Right cardiac atrium (tissue), 5 donors: ENCODE measurements at places on chromosomes 7 and 10. TPM values are rescaled to one million over a fixed set of nuclear protein-coding genes. Genes with fewer than 3 reads are reported as not detected.

GRCh38 chr10:15290150-15290549 is 80.9 kb downstream of the FAM171A1 start:
- no peak for DNase-seq

EN2 gene
- total RNA-seq, result 0.11 TPM

- DNase-seq, result peak; percentile 85
Measured at GRCh38 chr7:50812841-50813475, 30.3 kb upstream of the GRB10 start.

DNA sequence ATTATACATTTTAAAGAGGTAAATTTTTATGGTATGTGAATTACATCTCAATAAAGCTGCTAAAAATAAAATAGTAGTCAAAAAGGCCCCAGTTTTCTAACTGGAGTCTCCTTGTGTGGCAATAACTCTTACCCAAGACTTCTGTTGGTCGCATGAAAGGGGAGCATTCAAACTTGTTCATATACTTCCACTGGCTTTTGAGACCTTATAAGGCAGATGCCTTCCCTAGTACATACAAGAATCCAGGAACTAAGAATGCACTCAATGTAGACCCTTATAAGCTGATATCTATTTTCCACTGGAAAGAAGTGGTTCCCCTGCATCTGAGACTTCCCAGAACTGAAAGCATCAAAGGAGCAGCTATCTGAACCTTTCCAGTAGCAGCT is 13.0 kb downstream of the BCAP29 start:
- no peak for DNase-seq

MDFIC gene
- 23.8 TPM for total RNA-seq

- DNase-seq, result no peak
Measured at GRCh38 chr10:34438741-34439140, 376.4 kb downstream of the PARD3 start.

DNA sequence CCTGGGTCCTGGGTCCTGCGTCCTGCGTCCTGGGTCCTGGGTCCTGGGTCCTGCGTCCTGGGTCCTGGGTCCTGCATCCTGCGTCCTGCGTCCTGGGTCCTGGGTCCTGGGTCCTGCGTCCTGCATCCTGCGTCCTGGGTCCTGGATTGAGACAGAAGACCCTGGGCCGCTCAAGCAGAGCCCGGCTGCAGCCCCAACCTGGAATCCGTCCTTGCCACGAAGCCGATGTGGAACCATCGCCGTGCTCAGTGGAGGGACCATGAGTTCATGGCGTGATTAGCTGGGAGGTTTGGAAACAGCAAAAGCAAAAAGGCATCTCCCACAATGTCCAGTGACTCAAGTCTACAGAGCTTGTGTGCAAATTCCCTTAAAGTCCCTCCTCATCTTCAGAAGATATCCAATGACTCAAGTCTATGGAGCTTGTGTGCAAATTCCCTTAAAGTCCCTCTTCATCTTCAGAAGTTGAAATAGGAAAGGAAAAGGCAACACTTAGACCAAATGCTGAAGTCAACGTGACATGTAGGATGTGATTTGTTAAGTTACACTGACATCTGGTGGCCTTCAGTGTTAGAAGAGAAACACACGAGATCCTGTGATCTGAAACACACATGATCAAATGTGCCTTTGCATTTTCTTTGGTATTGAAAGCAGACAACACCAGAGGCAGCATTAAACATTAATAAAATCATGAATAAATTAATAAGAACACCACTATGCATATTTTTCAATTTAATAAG is 179.9 kb downstream of the PTPRN2 start:
- DNase-seq, result no peak

GRCh38 chr7:72176875-72177274 is 235.3 kb downstream of the CALN1 start:
- DNase-seq, result no peak

DNA sequence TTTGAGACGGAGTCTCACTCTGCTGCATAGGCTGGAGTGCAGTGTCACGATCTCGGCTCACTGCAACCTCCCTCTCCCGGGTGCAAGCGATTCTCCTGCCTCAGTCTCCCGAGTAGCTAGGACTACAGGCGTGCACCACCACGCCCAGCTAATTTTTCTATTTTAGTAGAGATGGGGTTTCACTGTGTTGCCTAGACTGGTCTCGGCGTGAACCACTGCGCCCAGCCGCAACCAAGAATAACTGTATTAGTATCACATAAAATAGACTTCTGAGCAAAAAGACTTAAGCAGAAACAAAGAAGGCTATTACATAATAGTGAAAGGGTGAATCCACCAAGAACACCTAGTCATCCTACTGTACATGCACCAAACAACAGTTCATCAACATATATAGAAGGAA is 67.6 kb upstream of the TFEC start:
- no peak for DNase-seq

DNA sequence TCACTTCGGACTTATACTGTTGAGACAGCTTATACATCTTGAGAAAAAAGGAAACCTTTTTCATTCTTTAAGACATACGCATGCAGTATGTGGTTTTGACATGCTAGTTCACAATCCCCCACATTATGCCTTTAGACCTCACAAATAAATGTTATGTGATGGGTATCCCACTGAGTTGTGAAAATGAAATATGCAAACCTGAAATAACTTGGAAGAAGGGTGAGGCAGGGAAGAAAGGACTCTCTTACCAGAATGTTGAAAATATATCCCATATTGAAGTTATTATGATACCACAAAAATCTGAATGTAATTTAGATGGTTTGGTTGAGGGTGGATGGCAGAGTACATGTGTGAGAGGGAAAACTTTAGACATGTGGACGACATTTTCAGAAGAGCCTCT is 379.8 kb downstream of the BBS9 start:
- DNase-seq, result no peak
